Esophagus squamous epithelium (tissue), 5 donors: ENCODE measurements at places on chromosomes 1 and 21.

GRCh38 chr1:80893115-80893514 lies 907.6 kb upstream of the ADGRL2 start:
- DNase-seq, result no peak

GRCh38 chr21:37873655-37874054 lies 42.6 kb downstream of the KCNJ6 start:
- DNase-seq, result no peak

- no peak for DNase-seq
These were observed 54.4 kb downstream of the NIBAN1 start for GRCh38 chr1:184919892-184920291.

GRCh38 chr1:10714337-10715114 lies 81.9 kb downstream of the CASZ1 start:
- no peak for DNase-seq

DNA sequence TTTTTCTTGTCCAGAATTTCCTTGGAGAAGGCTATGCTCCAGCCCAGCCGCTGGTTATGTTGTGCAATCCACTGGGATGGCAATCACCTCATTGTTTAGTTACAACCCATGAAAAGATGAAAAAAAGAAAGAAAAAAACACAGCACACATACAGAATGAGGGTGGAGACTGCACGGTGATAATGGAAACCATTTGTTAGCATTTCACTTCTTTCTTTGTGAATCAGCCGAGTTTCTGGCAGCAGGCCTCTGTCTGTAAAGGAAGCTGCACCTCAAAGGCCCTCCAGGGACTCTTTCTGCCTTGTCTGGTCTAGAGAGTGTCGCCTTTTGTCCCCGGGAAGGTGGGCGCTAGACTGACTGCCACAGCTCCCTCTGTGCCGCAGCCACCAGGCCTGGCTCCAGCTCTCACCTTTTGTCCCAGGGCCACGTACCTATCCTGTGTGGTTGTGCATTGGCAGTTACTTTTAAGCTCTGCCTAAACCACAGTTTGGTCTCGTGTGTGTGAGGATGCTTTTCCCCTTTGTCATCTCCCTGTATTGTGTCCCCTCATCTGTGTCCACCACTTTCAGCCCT lies 35.6 kb downstream of the NGF start:
- no peak for DNase-seq

- DNase-seq, result no peak
These were observed 70.4 kb downstream of the SPSB1 start for GRCh38 chr1:9363061-9363471.

DNA sequence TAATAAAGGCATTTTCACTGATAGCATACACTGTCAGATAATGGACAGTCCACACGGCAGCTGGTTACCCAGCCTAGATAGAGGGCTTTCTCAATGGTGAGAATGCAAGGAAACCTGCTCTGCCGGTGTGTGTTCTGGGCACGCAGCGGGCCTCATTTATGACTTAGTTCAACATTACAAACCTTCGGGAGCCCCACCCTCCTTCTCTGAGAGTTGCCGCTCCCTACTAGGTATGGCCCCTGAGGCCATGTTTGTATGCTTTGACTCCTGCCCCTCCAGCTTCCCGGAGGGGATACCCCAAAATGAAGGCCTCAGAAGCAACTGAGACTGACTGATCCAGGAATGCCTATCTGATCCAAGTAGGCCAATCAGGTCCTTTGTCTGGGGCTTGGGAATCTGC lies 17.2 kb upstream of the FABP3 start:
- DNase-seq, result no peak

- DNase-seq, result no peak
These were observed 5.4 kb downstream of the OLFML3 start for GRCh38 chr1:113984710-113985109.

- DNase-seq, result no peak
These were observed 8.6 kb upstream of the TFF1 start for GRCh38 chr21:42374864-42375499.

DNA sequence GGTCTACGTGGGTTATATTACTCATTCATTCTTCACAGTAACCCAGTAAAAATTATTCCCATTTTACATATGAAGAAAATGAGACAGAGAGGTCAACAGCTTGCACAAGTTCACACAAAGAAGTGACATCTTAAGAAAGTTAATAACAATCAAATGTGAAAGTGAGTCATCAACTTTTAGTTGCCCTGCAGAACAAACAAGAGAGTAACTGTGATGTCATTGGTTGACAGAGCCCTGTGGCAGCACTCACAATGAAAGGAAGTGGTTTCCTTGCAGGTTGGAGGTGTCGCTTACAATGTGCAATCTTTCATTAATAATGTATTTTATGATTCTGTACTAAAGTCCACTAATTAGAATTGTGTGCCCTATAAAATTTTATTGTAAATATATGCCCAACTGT lies 369.6 kb downstream of the RYR2 start:
- DNase-seq, result no peak

DNA sequence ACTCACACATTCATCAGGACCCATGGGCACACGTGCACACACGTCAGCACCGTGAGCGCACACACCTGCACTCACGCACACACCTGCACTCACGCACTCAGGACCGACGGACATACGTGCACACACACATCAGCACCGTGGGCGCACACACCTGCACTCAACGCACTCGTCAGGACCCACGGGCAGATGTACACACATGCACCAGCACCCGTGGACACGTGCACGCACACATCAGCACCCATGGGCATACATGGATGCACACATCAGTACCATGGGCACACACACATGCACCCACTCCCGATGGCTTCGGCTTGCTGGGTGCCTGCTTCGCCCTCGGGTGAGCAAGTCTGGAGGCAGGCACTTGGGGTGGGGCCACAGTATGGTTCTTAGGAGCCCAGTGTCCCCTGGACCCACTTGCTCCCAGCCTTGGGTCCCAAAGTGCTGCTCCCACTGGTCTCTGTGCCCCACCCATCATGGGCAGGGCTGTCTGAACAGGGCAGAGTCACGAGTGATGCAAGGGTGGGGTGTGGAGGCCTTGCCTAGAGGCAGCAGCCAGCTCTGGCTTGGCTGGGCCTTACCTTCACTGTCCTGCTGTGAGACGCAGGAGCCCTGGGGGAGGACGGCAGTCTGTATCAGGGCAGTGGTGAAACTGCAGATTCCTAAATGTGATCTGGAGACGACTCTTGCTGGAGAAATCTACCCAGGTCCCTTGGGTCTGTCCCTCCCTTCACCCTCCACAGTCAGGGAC lies 49.8 kb downstream of the SKI start:
- no peak for DNase-seq

GRCh38 chr1:27873671-27874384 lies 1.5 kb downstream of the THEMIS2 start:
- DNase-seq, result no peak

DNA sequence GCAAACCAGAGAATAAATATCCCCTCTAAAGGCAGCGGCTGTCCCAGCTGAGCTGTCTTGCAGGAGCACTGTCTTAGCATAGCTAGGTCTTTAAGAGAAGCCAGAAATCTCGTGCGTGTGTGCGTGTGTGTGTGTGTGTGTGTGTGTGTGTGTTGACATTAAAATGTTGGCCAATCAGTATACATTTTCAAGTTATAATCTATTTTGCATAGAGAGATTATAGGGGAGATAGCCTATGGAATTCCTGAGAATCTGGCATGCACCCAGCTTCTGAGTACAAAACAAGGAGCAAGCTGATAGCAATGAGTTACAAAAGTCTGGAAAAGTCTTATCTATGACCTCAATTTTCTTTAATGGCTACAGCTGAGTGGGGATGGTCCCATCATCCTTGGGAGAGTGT lies 17.7 kb downstream of the METTL13 start:
- DNase-seq, result no peak

- no peak for DNase-seq
These were observed 52.8 kb downstream of the TOMM20 start for GRCh38 chr1:235075777-235076308.

DNA sequence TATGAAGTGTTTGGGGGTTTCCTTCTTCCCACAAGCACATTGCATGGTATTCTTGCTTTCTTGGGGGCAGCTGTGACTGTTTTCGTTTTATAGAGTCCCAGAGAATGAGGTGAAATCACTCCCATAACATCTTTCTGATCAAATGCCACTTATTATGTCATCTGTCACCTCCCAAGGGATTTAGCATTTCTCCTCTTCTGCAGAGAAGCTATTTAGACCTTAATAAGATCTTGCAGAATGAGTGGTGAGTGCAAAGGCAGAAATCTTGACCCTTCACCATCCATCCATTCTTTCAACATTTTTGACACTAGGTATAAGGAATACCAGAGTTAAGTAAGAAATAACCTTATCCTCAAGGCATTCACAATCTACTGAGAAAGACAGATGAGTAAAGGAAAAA lies 318.6 kb upstream of the POU3F1 start:
- DNase-seq, result no peak

GRCh38 chr1:92994105-92994712 lies 32.9 kb upstream of the DIPK1A start:
- DNase-seq, result peak; percentile 32

DNA sequence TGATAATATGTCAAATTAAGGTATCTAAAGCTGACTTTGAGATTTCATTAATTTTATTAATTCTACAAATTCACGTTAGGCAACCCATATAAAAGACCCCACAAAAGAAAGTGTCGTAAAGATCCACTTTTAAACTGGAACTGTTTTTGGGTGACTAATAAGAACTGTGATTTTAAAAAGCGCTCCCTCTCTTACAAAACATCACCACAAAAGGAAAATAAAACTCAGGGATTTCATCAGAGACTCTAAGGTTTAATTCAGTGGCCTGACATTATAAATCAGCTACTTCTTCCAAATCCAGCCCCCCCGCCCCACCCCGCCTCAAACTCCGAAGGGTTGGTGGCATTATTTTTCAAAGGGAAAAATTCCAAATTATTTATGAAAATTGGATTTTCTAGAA lies 2.7 kb downstream of the COL24A1 start:
- no peak for DNase-seq

GRCh38 chr1:107533436-107533835 lies 392.6 kb downstream of the NTNG1 start:
- DNase-seq, result no peak

DNA sequence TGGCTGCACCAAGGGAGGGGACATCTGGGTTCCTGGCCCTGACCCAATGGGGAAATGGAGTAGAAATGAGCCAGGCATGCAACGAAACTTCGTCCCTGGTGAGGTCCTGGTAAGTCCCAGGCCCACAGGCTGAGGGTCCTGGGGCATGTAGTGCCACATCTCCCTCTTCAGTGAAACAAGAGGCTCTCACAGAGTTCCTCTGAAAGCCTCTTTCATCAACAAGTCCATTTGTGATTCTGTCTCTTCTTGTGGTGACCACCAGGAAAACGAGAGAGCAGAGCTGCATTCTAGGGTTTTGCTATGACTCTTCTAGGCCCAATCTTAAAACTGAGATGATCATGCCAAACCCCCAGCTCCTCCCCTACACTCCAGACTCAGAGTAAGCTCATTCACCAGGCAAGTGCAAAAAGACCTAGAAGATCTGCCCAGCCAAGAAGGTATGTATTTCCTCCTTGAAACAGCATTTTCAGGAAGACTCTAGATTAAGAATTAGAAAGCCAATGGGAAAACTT lies 24.3 kb upstream of the RNF220 start:
- no peak for DNase-seq

GRCh38 chr1:79322511-79323027 lies 316.0 kb upstream of the ADGRL4 start:
- DNase-seq, result no peak

DNA sequence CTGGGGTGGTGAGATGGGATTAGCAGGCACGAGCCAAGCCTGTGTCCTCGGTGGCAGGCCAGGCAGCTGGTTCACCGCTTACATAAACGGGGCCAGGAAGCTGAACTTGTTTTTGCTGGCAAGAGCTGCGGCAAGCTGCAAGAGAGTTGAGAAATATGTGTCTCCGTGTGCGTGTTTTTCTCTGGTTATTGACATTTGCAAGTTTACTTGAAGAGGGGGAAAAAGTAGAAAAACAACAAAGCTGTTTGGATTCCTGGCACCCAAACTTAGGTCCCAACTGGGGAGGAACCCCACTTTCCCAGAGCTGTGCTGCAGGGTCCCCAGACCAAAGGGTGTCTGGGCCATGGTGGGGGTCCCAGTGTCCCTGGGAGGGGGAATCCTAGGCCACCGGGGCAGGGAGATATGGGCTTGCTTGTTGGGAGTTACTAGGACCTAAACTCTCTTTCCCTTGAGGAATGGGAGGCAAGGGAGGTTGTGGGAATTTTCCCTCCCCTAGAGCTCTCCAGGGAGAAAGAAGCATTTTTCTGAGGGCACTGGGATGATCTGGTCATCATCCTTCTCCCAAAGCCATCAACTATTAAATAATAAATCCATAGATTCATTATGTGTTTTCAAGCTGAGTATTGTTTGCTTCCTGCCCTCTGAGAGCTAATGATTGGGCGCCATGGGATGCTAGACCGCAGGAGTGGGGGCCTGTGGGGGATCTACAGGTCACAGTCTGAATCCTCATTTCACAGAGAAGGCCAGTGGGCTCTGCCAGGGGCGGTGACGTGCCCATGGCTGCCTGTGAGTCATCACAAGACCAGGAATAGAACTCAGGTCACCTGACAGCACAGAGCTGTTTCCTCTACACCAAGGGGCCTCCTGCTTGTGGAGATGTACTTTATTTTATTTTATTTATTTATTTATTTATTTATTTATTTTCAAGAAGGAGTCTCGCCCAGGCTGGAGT lies 14.8 kb downstream of the IL6R start:
- peak; percentile 33 for DNase-seq

DNA sequence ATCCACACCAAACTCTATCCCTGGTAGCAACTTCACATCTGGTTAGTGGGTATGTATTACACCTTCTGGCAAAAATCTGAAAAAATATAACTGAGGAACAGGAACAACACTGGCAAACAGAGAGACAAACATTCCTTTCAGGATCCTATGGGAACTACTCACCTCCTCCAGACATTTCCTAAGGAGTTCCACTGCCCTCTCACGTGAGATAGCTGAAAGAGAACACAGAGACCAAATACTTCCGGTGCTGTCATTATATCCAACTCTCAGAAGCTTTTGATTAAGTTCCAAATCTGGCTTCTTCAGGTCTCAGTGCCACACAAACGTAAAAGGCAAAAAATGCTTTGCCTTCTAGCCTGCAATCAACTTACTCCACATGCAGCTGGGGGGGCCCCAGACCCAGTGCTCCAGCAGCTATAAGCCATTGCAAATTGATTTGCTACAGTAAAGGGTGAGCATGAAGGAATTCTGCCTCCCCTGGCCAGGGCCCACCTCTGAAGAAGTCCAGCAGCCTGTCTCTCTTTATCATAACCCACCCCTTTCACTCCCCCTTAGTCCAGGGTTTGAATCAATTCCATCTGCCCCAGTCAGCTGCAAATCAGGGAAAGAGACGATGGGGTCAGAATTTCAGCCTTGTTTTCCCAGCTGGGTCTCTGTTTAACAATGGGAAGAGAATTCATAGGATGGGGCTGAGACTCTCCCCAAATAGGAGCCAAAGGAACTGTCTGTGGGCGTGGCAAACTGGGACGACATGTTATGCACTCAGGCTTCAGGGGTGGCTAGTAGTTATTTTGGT lies 32.2 kb downstream of the TFAP2E start:
- no peak for DNase-seq
